ENCODE measurements at places on chromosomes 1 and 21.

DNA sequence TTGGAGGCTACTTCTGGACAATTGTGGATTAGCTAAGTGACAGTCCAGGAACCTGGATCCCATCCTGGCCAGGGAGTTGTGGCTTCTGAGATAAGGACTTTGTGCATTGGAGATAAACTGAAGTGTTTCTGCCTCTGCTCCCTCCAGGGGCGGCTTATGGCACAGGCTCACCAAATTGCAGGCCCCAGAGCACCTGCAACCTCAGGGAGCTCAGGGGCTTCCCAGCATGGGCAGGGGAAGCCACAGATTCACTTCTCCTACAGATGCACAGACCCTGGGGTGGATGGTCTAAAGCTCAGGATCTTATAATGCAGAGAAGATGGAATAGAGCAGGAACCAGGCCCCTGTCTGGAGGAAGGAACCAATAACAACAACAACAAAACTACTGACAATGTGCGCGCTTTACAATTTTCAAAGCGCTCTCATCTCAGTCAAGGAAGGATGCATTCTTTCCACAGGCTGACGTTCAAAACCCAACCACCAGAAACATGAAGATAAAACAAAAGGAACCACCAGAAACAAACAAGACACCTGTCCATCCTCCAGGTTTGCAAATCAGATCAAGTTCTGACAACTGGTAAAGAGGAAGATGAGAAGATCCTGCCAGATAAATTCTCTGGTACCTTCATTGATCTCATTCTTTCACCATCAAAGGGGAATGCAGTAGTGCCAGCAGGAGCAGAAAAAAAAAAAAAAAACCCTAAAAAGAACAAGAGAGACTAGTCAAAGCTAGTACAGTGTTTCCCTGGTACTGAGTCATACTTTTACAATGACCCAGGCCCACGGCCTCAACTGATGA, 121.0 kb upstream of the IRF2BP2 start:
- no peak for DNase-seq

DNA sequence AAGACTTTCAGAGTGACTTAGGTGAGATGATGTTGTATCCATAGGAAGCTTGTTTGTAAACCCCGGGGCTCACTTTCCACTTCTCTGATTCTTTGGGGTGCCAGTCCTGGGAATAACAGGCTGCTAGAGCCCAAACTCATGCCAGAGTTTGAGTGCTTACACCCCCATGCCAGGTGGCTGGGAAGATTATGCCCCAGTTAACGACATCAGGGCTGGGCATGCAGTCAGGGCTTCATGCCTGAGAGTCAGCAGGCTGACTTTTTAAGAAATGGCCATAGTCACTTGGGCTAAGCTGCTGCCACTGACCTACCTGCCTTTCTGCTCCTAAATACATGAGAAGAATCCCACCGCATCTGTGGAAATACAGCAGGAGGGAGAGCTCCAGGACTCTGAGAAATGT, 425.6 kb upstream of the VAMP3 start:
- DNase-seq = no peak

GRCh38 chr1:18654599-18654998, 24.0 kb downstream of the PAX7 start:
- DNase-seq = no peak

DNA sequence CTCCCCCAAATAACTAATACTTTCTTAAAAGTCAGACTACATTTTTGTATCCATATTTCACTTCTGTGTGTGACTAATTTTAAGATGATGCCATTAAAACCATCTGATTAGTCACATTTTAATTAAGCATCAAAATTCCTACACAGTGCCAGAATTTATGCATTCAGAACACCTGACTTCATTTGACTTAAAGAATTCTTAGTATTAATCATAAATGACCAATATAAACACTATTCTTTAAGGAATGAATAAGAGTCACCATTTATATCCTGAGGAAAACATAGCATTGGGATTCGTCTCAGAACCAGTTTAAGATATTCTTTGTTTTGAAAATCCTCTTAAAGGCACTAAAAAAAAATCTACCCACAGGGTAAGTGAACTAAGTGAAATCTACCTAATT, 37.0 kb downstream of the TM2D1 start:
- DNase-seq = no peak

DNA sequence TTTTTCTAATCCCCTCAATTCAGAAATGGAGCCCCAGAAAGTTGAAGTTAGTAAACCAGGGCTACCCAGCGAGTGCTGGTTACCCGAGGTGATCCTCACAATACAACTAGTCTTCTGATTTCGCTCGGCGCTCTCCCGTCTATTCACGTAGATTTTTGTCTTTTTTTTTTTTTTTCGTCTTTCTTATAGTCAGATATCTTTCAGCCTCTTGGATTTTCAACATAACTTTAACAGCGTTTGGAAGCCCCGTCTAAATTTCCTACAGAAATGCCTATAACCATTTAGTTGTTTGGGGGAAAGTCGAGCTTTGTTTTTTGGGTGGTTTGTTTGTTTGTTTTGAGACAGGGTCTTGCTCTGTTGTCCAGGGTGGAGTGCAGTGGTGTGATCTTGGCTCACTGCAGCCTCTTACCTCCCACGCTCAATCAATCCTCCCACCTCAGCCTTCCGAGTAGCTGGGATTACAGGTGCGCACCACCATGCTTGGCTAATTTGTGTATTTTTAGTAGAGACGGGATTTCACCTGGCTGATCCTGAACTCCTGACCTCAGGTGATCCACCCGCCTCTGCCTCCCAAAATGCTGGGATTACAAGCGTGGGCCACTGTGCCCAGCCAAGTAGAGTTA, 818 bp upstream of the TMEM50B start:
- DNase-seq = no peak

GRCh38 chr1:44717156-44717555, 13.8 kb downstream of the RNU5D-1 start:
- DNase-seq = no peak

GRCh38 chr1:84402060-84402459, 3.8 kb downstream of the DNASE2B start:
- DNase-seq = no peak

- no peak for DNase-seq
These were observed 25.3 kb downstream of the MIXL1 start for GRCh38 chr1:226248796-226249195.

GRCh38 chr1:4969556-4970129, 315.2 kb downstream of the AJAP1 start:
- DNase-seq = no peak

GRCh38 chr1:67555461-67556296, 125.5 kb upstream of the SERBP1 start:
- DNase-seq = no peak

- no peak for DNase-seq
These were observed 473.0 kb upstream of the VAMP3 start for GRCh38 chr1:7298145-7298544.

DNA sequence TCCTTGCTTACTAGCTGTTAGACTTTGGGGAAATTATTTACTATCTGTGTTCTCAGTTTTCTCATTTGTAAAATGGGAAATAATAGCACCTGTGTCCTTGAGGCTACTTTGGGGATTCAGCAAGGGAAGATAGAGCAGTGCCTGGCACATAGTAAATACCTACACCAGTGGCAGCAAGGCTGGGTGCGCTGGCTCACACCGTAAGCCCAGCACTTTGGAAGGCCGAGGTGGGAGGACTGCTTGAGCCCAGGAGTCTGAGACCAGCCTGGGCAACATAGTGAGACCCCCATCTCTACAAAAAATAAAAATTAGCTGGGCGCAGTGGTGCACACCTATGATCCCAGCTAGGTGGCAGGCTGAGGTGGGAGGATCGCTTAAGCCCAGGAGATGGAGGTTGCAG, 8.6 kb upstream of the CENPS start:
- no peak for DNase-seq

GRCh38 chr21:41500931-41501381, 7.0 kb downstream of the TMPRSS2 start:
- no peak for DNase-seq

GRCh38 chr1:162292422-162292849, 84.2 kb downstream of the SPATA46 start:
- no peak for DNase-seq

DNA sequence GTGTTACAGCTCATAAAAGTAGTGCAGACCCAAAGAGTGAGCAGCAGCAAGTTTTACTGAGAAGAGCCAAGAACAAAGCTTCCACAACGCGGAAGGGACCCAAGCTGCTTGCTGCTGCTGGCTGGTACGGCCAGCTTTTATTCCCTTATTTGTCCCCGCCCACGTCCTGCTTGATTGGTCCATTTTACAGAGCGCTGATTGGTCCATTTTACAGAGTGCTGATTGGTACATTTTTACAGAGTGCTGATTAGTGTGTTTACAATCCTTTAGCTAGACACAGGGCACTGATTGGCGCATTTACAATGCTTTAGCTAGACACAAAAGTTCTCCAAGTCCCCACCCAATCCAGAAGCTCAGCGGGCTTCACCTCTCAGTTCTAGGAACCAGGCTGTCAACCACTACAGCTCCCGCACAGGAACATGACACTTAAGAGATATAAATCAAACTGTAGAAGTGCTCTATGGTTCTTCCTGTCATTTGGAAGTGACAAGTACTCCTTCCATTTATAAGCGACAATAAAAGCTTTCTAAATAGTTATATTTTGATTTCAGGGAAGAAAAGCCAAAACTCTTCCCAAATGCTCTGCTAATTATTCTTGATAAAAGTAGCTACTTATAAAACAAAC, 28.5 kb downstream of the RNF115 start:
- no peak for DNase-seq

DNA sequence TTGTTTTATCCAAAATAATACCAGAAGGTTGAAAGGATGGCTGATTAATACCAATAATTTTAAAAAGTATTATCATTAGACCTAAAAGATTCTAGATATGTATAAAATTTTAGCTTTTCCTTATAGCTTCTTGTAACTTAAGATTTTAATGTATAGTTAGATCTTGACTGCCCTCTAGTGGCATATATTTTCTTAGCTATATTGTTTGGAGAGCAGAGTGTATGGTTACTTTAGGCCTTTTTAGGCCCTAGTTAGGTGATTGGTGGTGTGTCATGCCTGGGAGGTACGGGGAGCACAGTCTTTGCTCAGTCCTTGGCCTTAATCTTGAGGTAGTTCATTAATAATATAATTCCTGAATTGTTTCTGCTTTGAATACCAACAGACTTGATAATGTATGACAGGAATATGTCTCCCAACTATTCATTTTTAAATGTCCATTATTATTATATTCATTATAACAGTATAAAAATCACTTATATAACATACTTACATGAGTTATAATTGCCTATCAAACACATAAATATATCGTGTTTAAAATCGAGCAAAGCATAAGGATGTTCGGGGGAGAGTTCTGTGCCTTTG, 328.4 kb downstream of the ZP4 start:
- no peak for DNase-seq

GRCh38 chr1:93828367-93828755, 50.6 kb downstream of the DNTTIP2 start:
- DNase-seq = no peak

GRCh38 chr1:33641104-33641830, 168.8 kb downstream of the ZSCAN20 start:
- no peak for DNase-seq

DNA sequence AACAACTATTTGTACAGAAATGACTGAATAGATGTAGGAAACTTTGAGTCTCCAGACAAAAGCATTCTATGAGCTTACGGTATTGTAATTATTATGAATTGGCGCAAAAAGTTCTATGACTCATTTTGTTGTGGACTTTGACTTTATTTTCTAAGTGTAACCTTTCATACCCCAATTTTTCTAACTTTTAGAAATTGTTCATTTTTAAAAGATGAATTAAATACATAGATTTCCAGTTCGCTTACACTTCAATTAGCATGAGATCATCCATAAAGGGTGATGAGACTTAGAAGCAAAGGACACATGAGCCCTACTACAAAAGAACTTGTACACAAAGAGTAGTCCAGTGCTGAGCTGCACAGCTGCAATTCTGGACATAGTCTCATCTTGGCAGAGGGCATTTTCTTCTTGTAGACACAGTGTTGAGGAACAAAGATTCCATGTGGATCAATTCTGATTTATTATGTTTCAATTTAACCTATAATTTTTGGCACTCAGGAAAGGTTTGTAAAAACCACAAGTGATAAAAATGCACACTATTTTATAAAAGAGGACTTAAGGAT, 431.1 kb downstream of the LRRIQ3 start:
- DNase-seq = no peak

GRCh38 chr1:25615172-25615541, 1.4 kb upstream of the MAN1C1 start:
- DNase-seq = no peak

- DNase-seq = no peak
These were observed 257.7 kb upstream of the SGIP1 start for GRCh38 chr1:66276218-66276617.

- DNase-seq = no peak
These were observed 309.1 kb downstream of the HMCN1 start for GRCh38 chr1:186043296-186043695.

DNA sequence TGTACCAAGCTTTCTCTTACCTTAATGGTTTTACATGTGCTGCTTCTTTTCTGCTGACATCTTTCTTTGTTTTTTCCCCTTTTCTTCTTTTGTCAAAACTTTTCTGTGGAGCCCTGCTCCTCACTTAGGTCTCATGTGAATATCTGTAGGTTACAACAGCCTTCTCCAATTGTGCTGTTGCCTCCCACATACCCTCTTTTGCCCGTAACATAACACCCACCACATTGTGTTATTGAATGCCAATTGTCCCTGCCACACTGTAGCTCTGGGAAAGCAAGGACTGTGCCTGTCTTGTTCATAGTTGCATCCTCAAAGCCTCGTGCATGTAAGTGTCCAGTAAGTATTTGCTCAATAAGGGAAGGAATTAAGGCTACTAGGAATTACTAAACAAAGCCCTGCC, 46.3 kb upstream of the AKT3 start:
- no peak for DNase-seq

DNA sequence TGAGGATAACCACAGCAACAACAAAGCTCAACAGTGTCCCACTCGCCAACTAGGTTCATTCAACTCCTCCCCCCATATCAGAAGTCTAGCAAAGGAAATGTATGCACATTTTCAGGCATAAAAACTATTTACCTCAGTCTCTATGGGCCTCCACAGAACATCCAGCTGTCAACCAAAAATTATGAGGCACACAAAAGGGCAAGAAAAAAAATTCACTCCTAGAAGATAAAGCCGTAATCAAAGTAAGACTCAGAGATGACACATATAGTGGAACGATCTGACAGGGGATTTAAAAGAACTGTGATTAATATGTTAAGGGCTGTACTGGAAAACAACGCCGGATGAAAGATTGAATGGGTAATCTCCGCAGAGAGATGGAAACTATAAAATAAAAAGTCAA, 158.7 kb downstream of the NTPCR start:
- DNase-seq = no peak

DNA sequence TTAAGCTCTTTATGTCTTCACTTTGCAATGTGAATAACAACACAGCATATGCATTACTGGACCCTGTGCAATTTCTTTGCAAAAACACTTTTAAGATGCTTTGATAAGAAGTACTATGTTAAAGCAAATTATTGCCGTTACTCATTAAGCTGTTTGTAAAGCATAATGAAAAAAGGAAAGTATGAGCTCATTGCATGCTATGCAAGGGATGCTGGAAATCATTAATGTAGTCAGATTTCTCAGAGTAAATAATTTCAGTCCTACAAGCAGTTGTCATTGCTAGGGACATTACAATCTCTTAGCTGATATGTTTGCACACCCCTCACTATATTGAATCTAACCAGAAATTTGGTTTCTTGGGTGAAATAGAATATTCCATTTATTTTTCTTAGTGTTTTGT, 982.5 kb upstream of the ADGRL2 start:
- no peak for DNase-seq

All from activated CD8-positive, alpha-beta memory T cell treated with anti-CD3 and anti-CD28 coated beads for 4 hours (primary cell).